ENCODE measurements at places on chromosomes 7 and 10.

DNA sequence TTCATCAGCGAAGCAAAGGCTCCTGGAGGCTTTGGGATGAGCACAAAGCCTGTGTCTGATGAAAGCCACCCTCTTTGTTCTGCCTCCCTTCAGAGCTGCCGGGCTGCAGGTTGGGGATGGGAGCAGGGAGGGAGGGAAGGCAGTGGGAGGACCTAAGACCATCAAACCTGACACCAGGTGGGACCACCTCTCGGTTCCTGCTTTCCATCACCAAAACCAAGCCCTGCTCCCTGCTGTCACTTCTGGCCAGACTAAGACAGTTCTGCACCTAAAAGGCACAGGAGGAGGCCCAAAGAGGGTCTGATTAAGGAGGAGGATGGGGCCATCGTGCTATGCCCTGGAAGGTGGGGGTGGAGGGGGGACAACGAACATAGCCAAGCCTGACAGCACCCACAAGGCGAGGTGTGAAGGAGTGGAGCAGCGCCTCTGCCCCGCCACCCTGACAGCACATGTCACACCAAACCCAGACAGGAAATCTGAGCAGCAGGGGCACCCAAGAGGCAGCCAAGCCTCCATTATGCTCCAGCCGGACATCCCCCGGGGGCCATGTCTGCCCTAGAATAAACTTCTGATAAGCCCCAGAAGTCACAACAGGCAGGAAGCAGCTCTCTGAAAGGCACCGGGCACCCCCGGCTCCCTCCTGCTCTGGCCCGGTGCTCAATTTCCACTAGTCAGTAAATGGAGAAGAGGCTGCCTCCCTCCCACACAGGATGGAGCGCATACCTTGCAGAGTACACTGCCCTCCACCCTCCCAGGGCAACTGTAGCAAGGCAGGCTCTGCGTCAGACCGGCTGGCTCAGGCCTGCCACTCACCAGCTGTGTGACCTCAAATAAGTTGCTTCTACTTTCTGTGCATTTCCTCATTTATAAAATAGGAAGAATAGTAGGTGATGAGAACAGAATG is 48.9 kb downstream of the DLG5 start:
- H3K4me1 ChIP-seq, result peaks cover 23% of the 10 kb centered on the region
- no peaks in the 10 kb centered on the region for H3K36me3 ChIP-seq
- no peak overlapping the region for H3K4me3 ChIP-seq
- no peaks in the 10 kb centered on the region for H3K27me3 ChIP-seq
- DNase-seq, result peak; percentile 82

- H3K27me3 ChIP-seq, result peaks cover 51% of the 10 kb centered on the region
- no peaks in the 10 kb centered on the region for H3K36me3 ChIP-seq
- peak overlapping the region; percentile 61 for H3K4me3 ChIP-seq
- DNase-seq, result no peak
Observed at GRCh38 chr10:79982362-79982800, 33.5 kb upstream of the SFTPD start.

DNA sequence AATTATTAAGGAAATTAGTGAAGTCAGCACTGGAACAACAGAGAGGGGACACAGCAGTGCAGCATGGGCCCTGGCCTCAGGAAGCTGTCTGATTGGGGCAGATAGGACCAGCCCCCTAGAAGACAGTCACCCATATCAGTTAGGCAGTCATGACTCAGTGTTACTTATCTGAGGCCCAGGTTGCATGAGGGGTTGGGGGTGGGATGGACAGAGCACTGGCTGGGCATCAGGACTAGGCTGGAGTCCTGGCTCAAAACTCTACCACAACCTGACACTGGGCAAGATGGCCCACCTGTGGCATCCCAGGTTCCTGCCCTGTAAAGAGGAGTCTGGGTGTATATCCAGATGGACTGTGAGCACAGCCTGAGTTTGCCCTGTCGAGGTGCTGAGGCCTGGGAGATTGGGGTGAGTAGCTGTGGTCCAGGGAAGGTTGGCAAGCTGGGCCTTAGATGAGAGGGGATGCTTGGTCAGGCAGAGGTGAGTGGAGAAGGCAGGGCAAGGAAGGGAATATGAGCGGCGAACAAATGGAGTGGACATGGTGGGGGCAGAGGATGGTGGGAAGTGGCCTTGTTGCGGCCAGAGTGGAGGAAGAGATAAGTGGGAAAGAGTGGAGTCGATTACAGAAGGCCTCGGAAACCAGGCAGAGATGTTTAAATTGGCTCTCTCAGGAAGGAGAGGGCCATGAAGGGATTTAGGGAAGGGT is 37.5 kb downstream of the HK1 start:
- no peak overlapping the region for H3K27ac ChIP-seq
- peaks cover 20% of the 10 kb centered on the region for H3K4me1 ChIP-seq
- no peaks in the 10 kb centered on the region for H3K36me3 ChIP-seq
- H3K27me3 ChIP-seq, result no peaks in the 10 kb centered on the region
- peak; percentile 26 for DNase-seq

DNA sequence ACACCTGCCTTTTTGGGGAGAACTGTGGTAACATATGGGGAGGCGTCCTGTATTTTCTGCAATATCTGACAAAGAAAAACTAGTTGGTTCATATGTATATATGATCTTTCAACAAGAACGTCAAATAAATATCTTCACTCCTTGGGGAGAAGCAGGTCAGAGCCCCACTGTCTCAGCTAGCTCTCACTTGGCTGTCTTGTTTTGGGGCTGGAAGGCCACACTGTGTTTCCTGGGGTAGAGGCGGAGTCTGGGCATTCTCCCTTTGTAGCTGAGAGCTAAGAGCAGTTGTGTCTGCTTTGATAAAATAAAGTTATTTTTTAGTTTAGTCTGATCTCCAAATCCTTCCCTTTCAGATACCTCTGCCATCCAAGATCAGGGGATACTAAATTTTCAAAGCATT is 83.9 kb upstream of the IGFBP3 start:
- no peak overlapping the region for H3K27ac ChIP-seq
- H3K27me3 ChIP-seq, result no peaks in the 10 kb centered on the region
- no peaks in the 10 kb centered on the region for H3K36me3 ChIP-seq

GRCh38 chr7:52413051-52413450 is 622.4 kb upstream of the POM121L12 start:
- no peak for DNase-seq
- no peaks in the 10 kb centered on the region for H3K27me3 ChIP-seq
- H3K4me1 ChIP-seq, result no peaks in the 10 kb centered on the region
- H3K27ac ChIP-seq, result no peak overlapping the region
- H3K36me3 ChIP-seq, result no peaks in the 10 kb centered on the region
- H3K4me3 ChIP-seq, result no peak overlapping the region

- H3K27ac ChIP-seq, result peak overlapping the region; percentile 31
- DNase-seq, result peak; percentile 70
- peaks cover 2% of the 10 kb centered on the region for H3K4me1 ChIP-seq
- H3K36me3 ChIP-seq, result peaks cover 38% of the 10 kb centered on the region
Observed at GRCh38 chr10:119919271-119919670, 26.7 kb downstream of the SEC23IP start.

GRCh38 chr7:137625197-137625596 is 221.6 kb downstream of the DGKI start:
- no peak overlapping the region for H3K27ac ChIP-seq
- DNase-seq, result peak; percentile 10
- H3K27me3 ChIP-seq, result no peaks in the 10 kb centered on the region
- H3K36me3 ChIP-seq, result no peaks in the 10 kb centered on the region
- no peaks in the 10 kb centered on the region for H3K4me1 ChIP-seq

- no peak overlapping the region for H3K4me3 ChIP-seq
- peaks cover 5% of the 10 kb centered on the region for H3K27me3 ChIP-seq
- DNase-seq, result peak; percentile 3
Observed at GRCh38 chr10:1149793-1150637, 93.8 kb downstream of the WDR37 start.

DNA sequence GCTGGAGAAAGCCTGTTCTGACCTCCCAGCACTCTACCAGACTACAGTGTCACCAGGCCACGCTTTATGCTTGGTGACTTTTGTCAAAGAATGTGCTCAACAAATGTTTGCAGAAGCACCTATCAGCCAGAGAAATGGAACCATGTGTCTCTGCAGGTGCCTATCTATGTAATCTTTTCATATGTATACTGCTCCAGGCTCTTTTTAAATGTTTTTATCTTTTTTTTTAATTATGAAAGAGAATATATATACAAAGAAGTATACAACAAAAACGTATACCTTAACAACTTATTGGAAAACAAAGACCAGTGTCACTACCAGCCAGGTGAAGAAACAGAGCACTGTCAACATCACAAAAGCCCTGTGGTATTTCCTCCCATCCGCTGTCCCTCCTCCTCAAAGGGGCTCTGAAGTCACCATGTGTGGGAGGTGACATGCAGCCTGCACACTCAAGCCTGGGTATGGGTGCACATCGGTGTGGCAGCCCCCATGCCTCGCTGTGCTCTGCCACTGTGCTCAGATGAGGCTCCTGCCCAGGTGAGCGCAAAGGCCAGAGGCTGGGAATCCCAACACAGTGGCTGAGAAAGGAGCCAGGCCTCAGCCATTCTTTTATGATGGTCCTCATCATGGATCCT is 120.6 kb downstream of the CLEC2L start:
- H3K4me1 ChIP-seq, result peaks cover 7% of the 10 kb centered on the region
- H3K4me3 ChIP-seq, result no peak overlapping the region
- peaks cover 47% of the 10 kb centered on the region for H3K36me3 ChIP-seq
- no peak for DNase-seq

- no peak overlapping the region for H3K27ac ChIP-seq
- peak; percentile 15 for DNase-seq
- H3K4me3 ChIP-seq, result no peak overlapping the region
- peaks cover 12% of the 10 kb centered on the region for H3K27me3 ChIP-seq
- H3K36me3 ChIP-seq, result no peaks in the 10 kb centered on the region
Observed at GRCh38 chr7:3300221-3300650, 816 bp upstream of the SDK1 start.

DNA sequence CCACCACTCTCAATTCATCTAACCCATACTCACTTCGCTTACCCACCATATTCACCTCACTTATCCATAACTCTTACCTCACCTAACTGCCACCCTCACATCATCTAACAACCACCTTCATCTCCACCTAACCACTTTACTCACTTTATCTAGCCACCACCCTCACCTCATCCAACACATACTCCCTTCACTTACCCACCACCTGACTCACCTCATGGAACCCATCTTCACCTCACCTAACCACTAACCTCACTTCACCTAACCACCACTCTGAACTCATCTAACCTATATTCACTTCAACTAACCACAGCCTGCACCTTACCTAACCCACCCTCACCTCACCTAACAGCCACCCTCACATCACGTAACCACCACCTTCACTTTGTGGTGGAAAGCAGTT is 84.2 kb downstream of the VIPR2 start:
- no peak overlapping the region for H3K27ac ChIP-seq
- no peaks in the 10 kb centered on the region for H3K4me1 ChIP-seq
- H3K27me3 ChIP-seq, result no peaks in the 10 kb centered on the region
- H3K4me3 ChIP-seq, result no peak overlapping the region
- no peak for DNase-seq

DNA sequence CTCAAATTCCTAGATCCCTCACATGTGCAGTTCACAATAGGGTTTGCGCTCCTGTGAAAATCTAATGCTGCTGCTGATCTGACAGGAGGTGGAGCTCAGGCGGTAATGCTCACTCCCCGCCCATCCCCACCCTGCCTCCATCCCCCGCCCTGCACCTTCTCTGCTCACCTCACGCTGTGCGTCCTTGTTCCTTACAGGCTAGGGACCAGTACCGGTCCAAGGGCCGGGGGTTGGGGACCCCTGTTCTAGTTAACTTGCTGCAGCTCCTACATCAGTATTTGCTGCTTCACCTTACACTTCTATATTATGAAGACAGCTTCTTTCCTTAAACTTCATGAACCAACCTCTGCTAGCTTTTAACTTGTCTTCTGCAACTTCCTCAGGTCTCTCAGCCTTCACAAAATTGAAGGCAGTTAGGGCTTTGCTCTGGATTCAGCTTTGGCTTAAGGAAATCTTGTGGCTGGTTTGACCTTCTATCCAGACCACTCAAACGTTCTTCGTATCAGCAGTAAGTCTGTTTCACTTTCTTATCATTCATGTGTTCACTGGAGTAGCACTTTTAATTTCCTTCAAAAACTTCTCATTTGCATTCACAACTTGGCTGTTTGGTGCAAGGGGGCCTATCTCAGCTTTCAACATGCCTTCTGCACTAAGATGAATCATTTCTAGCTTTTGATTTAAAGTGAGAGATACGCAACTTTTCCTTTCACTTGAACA is 1.7 kb upstream of the TNKS2 start:
- H3K27me3 ChIP-seq, result no peaks in the 10 kb centered on the region
- no peaks in the 10 kb centered on the region for H3K36me3 ChIP-seq
- H3K27ac ChIP-seq, result peak overlapping the region; percentile 25
- 0 out of 2 replicates have a peak, but pooled peaks cover 2% of the 10 kb centered on the region for H3K4me1 ChIP-seq

- no peaks in the 10 kb centered on the region for H3K36me3 ChIP-seq
- H3K4me1 ChIP-seq, result no peaks in the 10 kb centered on the region
- no peaks in the 10 kb centered on the region for H3K27me3 ChIP-seq
- DNase-seq, result no peak
Observed at GRCh38 chr7:72336632-72337389, 75.3 kb downstream of the CALN1 start.

- no peaks in the 10 kb centered on the region for H3K27me3 ChIP-seq
- peak within 1 kb of the TSS; percentile 25 for H3K4me3 ChIP-seq
- peak; percentile 43 for DNase-seq
- H3K36me3 ChIP-seq, result no peaks in the 10 kb centered on the region
Observed at GRCh38 chr7:74027683-74028320, at the start of gene ELN. Gene ELN (plus strand): TSS chr7:74028173. CDS start chr7:74028188, 15 bp downstream.

- no peak for DNase-seq
- no peaks in the 10 kb centered on the region for H3K27me3 ChIP-seq
- H3K27ac ChIP-seq, result no peak overlapping the region
- H3K4me1 ChIP-seq, result peaks cover 5% of the 10 kb centered on the region
Observed at GRCh38 chr10:122171302-122172075, 99.6 kb upstream of the BTBD16 start.

DNA sequence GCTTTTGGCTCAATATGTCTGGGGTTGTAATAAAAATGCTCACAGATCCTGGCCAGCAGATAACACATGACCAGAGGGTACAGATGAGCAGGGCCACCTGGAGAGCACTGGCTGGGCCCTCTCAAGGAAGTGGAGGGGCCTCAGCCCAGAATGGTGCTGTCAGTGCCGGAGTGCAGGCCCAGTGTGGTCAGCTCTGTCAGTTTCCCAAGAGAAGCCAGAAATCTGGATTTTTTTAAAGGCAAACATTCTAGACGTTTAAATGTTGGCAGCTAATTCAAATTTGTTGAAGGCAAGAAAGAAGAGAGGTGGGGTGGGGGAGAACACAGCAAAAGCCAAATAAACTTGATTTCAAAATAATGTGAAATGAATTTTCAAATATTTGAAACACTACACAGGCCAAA is 2.0 kb downstream of the C10orf105 start:
- DNase-seq, result no peak
- peaks cover 13% of the 10 kb centered on the region for H3K27me3 ChIP-seq
- no peaks in the 10 kb centered on the region for H3K36me3 ChIP-seq

- no peaks in the 10 kb centered on the region for H3K36me3 ChIP-seq
- peaks cover 10% of the 10 kb centered on the region for H3K4me1 ChIP-seq
- H3K27me3 ChIP-seq, result no peaks in the 10 kb centered on the region
- H3K4me3 ChIP-seq, result no peak overlapping the region
Observed at GRCh38 chr10:94137747-94138146, 144.0 kb downstream of the PLCE1 start.

DNA sequence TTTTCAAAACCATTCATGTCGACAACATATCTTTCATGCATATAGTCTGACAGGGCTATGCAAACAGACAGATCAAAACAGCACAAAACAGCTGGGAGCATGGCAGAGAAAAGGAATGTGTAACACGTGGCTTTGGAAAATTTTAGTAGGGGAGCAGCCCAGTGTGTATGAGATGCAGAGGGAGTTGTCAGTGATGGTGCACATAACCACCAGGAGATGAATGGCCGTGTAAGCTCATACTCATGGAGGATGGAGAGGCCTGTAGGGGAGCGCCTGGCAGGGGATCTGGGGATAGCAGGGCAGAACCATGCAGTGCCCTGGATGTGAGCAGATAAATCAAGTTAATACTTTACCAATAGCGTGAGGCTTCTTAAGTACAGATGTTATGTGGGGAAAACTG is 45.7 kb downstream of the RHOBTB1 start:
- no peaks in the 10 kb centered on the region for H3K27me3 ChIP-seq
- no peak overlapping the region for H3K27ac ChIP-seq
- H3K4me1 ChIP-seq, result peaks cover 3% of the 10 kb centered on the region
- DNase-seq, result no peak
- peaks cover 3% of the 10 kb centered on the region for H3K36me3 ChIP-seq

Measured in IMR-90 (cell line).